Ureter (tissue), 1 donor: ENCODE measurements at places on chromosomes 5 and 9. TPM values are rescaled to one million over a fixed set of nuclear protein-coding genes. Genes with fewer than 3 reads are reported as not detected.

Gene GRHPR
- total RNA-seq: 74.2 TPM

Gene CCNJL
- 12.4 TPM for total RNA-seq

Gene LMNB1
- total RNA-seq: 7.3 TPM

Gene VAV2
- 38.9 TPM for total RNA-seq

Gene CARD9
- 11.5 TPM for total RNA-seq

GRCh38 chr9:120383611-120383998 is 196.4 kb downstream of the CDK5RAP2 start:
- no peak for DNase-seq

GRCh38 chr9:128100581-128100980 is 26.9 kb downstream of the PTGES2 start:
- no peak for DNase-seq

DNA sequence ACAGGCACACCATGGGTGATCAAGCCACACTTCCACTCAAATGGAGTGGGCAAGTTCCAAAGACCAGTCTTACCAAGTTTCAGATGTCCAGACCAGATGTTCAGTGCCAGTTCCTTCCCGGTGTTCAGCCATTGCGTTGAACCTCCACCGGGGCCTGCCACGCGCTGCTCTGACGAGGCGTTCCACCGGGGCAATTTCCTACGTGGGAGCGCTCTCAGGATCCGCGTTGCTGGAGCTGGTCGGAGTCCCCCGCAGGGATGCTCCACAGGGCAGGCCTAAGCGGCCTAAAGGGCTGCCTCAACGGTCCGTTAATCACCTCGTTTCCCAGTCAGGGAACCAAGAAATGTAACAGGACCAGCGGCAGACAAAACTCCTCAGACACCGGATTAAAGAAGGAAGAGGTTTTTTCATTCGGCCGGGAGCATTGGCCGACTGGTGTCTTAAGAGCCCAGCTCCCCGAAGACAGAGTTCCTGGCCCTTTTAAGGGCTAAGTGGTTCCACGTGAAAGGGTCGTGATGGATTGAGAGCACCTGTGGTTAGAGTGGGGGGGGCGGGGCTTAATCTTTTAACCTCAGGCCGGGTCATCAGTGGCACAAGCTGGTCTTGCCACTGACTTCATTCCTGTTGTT is 35.7 kb upstream of the PPP1R26 start:
- no peak for DNase-seq

- no peak for DNase-seq
Measured at GRCh38 chr9:34271265-34272006, 57.6 kb downstream of the KIF24 start.

DNA sequence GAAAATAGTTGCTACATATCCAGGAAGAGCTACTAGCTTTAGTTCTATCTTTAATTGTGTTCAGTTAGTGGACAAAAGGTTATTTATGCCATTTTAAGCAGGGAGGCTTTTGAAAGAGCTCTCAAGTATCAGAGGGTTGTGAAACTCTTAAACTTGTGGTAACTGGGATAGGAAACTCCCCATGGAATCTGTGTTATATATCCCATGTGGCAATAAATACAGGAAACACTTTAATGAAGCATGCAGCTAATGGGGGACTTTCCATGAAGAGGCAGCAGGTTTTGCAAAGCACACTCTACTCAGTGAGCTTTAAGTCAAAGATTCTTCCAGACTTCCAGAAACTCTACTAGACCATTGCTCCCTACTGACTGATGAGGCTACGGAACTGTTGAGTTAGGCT is 805.0 kb upstream of the C9orf72 start:
- no peak for DNase-seq

DNA sequence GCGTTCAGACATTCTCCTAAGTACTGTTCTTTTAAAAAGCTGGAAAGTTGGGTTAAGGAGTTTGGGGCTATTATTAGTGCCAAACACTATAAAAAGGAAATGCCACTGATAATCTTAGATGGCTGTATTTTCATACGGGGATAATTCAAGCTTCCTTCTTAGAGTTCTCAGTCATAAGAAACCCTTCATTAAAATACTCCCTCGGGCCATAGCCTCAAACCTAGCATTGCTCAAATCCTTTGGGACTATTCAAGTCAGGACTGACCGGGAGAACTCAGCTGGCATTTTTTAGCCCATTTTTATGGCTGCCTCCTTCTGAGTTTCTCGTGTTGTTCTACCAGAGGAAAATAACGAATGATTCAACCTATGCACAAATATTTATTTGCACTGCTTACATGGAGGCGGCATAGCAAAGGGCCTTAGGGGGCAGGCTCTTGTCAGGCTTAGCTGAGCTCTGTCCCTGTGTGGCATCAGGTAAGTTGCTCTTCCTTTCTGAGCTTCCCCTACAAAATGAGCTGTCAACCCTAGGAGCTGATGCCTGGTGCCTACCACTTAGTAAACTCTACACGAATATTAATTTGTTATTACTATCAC is 33.5 kb upstream of the ADAM19 start:
- no peak for DNase-seq
